ENCODE measurements at places on chromosomes 3 and 15.

GRCh38 chr3:145882436-145882835, 278.5 kb downstream of the PLOD2 start:
- no peak for DNase-seq

DNA sequence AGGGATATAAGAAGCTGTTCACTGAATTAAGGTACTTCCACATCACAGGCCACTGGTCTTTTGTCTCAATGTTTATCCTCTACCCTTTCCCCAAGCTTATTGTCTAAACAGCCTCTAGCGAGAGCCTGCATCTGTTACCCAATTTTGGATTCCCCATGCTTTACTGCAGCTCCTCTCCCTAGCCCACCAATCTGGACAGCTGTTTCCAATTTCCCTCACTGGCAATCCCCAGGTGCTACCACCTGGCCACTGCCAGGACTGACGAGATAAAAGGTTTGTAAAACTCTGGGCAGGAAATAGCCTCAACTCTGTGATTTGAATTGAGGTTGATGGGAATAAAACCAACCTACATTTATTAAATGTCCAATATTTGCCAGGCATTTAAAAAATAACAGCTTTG, 58.0 kb upstream of the TEX9 start:
- no peak for DNase-seq

DNA sequence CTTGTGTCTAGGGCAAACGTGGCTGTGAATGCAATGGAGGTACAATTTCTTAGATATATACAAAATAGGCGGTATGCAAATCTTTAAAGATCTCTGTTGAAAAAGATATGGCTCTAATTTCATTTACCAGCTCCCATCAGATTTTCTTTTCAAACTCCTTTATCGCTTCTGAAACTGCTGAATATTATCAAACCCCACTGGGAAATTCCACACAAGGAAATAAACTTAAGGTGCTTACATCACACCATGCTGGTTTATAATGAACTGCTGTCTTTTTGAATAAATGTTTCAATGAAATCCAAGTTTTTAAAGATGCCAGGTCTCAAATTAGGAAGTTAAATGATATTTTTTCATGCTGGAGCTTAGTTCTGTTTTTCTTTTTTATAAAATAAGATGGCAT, 102.5 kb upstream of the ICE2 start:
- no peak for DNase-seq

- no peak for DNase-seq
Observed at GRCh38 chr3:9008550-9009255, 45.4 kb upstream of the RAD18 start.

- DNase-seq = peak; percentile 84
Observed at GRCh38 chr3:149224736-149225594, 3.3 kb upstream of the CP start.

- DNase-seq = no peak
Observed at GRCh38 chr15:90386221-90386620, 1.8 kb upstream of the IQGAP1 start.

GRCh38 chr15:58457466-58457965, 25.7 kb downstream of the LIPC start:
- peak; percentile 39 for DNase-seq

DNA sequence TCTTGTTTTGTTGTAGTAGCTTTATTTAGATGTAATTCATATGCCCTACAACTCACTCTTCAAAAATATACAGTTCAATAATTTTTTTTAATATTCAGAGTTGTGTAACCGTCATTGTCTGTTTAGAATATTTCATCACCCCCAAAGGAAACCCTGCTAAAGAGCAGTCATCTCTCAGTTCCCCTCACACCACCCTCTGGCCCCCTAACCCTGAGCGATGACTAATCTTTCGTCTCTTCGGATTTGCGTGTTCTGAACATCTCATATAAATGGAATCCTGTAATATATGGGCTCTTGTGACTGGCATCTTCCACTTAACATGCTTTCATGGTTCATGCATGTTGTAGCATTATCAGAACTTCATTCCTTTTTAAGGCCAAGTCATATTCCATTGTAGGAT, 183.8 kb downstream of the ATG7 start:
- no peak for DNase-seq

DNA sequence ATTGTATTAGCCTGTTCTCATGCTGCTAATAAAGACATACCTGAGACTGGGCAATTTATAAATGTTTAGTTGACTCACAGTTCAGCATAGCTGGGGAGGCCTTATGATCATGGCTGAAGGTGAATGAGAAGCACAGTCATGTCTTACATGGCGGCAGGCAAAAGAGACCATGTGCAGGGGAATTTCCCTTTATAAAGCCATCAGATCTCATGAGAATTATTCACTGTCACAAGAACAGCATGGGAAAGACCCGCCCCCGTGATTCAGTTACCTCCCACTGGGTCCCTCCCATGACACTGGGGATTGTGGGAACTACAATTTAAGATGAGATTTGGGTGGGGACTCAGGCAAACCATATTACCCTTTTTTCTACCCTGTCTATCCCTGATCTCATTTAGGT, 51.5 kb upstream of the MYZAP start:
- DNase-seq = no peak

Data from ACHN (cell line).